Activated CD4-positive, alpha-beta T cell treated with anti-CD3 and anti-CD28 coated beads, Interleukin-2, amount 50 U/mL, for 16 hours (primary cell): ENCODE measurements at places on chromosomes 5 and 9.

DNA sequence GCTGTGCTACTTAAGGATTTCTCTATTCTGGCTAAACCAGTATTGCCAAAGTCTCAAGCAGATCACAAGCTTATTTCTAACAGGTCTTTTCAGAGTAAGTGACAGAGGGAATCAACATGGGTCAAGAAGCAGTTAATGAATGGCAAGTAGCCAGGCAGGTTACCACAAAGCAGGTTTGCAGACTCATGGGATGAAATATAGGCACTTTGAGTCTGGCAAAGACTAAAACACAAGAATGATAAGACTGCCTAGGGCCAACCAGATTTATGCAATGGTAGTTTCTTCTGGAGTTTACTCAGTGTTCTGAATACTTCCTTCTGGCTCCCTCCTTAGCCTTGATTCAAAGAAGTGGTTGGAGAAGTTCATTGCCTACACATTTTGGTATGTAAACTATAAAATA is 3.6 kb downstream of the HMGCS1 start:
- no peak for DNase-seq

- no peak for DNase-seq
Measured at GRCh38 chr5:116575326-116576052, 866 bp upstream of the SEMA6A start.

- DNase-seq, result peak; percentile 21
Measured at GRCh38 chr9:113737517-113738271, 138.4 kb upstream of the ZNF618 start.

DNA sequence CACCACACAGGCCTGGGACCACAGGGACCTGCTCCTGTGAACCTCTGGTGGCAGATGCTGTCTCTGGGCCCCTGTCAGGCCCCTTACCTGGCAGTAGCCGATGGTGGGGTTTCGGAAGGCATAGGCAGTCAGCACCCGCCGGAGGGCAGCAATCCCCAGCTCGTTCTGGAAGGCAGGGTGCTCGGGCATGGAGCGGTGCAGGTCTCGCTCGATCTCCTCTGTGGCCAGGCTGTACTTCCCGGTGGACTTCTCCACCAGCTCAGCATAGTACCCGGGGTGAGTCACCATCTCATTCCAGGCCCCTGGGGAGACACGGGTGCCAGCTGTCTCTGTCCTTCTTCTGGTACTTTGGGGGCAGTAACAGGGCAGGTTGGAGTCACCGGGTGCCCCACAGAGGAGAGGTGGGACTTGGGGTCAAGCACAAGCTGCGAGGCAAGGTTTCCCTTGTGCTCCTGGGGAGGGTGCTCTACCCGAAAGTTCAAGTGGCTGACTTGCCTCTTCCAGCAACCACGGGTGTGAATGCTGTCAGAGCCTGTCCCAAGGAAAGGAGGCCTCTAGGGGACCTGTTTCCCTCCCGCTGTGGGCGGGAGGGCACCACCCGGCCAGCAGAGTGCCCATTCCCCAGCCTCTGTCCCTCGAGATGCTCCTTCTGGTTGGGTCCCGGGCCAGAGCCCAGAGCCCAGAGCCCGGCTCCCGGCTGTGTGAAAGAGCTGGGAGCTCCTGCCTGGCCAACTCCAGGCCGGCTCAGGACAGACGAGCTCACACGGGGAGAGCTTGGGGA is 19.8 kb upstream of the MRNIP start:
- no peak for DNase-seq

GRCh38 chr5:54673523-54674225 is 156.1 kb downstream of the SNX18 start:
- peak; percentile 48 for DNase-seq

DNA sequence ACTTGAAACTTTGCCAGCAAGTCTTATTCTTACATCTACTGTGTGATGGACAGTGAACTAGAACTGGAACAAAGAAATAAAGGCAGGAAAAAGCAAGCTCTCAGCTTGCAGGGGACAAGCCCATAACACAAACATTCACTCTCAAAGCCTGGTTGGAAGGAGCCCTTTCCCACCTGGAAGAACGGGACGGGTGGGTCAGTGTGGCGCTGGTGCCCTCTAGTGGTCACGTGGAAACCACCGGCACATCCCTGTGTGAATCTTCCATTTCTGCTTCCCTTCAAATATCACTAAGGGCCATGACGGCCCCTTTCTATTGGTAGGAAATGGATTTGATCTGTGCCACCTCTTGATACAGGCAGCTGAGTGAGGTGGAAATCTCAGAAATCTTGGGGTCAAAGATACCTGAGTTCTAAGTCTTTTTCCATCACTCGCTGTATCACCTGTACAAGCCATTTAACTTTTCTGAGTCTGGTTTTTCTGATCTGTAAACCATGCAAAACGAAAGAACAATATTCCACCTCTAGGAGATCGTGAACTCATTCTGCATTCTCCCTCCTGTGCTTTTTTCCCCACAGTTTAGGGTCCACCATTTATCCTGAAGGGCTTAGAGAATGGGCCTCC is 211.6 kb downstream of the MSX2 start:
- peak; percentile 29 for DNase-seq

DNA sequence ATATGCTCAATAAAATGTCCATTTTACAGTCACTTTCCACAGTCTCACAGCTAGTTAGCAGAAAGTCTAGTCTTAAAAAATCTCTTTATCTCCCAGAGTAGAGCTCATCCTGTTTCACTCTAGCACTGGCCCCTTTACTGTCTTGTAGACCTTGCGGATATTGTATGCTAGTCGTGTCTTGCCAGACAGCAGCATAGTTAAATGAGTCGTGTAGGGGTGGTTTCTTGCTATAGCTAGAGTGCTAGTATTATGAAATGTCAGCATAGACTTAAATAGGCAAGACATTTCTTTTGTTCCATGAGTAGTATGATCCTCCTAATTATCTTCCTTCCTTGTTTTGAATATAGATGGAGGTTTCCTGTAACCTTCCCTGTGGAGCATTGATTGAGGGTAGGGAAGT is 77.4 kb downstream of the C7 start:
- no peak for DNase-seq

- no peak for DNase-seq
Measured at GRCh38 chr9:84829471-84829870, 159.9 kb downstream of the NTRK2 start.

DNA sequence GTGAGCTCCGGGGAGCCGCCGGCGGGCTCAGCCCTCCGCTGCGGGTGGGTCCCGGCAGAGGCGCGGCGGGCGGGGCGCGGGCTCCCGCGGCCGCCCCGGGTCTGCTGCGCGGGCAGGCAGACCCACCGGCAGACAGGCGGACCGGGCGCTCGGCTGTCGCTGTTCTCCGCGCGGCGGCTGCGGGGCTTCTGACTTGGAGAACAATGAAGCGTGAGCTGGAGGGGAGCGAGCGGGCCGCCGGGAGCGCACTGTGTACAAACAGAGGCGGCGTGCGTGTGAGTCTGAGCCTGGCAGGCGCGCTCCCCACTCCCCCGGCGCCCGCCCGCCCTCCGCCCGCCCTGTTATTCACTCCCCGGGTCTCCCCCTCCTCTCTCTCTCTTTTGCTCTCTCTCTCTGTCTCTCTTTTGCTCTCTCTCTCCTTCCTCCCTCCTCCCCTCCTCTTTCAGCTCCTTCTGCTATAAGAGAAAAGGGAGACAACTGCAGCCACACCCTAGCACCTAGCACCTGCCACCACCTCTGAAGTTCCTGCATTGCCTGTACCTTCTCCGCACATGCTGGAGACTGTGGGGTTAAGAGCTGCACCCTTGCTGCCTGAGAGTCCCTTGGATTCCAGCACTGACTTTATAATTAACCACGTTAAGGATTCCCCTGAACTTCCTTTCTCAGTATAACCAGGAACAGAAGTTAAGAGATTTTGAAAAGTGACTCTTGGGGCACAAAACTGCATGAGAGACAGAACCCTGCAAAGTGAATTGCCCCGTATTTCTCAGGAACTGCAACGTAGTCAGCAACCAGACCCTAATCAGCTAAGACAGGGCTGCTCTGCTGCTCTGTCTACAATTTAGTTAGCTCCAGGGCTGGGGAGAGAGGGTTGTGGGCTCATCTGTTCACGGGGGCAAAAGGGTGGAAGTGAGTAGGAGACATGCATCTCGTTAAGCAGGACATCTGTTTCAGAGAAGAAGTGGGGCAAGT is at the start of gene EDIL3:
EDIL3 (minus strand) TSS at position 277 of the 972 bp plus-strand sequence. CDS start 506 bp downstream, outside the sequence.
- no peak for DNase-seq

DNA sequence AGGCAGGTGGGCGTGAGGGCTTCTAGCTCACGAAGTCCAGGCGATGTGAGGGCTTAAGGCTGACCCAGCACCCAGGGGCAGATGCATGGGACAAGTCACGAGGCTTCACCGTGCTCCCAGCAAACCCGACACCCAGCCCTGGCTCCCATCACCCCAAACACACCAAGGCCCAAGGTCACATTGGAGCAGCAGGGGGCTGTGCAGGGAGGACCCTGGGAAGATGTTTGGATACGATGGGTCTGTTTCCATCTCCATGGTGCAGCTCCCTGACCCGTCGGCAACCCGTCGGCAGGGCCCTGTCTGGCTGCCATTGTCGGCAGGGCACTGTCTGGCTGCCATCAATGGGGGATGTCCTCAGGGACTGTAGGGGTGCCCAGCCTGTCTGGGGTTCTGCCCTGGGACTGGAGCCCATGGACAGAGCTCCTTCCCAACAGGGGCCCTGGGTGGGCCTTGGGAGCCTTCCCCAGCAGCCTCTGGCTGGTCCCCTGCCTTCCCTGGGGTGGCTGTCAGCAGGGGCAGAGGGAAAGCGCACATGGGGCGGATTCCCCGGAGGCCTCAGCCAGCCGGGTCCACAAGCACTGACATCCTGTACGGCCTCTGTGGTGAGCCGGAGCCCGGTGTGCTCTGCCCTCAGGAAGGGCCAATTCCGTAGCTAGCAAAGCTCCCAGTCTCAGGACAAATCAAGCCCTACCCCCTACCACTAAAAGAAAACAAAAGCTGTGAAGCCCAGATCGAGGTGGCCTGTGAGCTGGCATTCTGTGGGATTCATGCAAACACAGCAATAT is 47.1 kb downstream of the NACC2 start:
- DNase-seq, result no peak

- DNase-seq, result no peak
Measured at GRCh38 chr5:146151970-146152369, 30.5 kb downstream of the LARS1 start.

- no peak for DNase-seq
Measured at GRCh38 chr9:88697764-88698432, 162.9 kb downstream of the NXNL2 start.
